ENCODE measurements at places on chromosomes 16 and 17.

- no peak for DNase-seq
These were observed 20.2 kb downstream of the ZFHX3 start for GRCh38 chr16:73027685-73028111.

- DNase-seq: peak; percentile 34
These were observed 24.0 kb downstream of the LIMD2 start for GRCh38 chr17:63675607-63676546.

DNA sequence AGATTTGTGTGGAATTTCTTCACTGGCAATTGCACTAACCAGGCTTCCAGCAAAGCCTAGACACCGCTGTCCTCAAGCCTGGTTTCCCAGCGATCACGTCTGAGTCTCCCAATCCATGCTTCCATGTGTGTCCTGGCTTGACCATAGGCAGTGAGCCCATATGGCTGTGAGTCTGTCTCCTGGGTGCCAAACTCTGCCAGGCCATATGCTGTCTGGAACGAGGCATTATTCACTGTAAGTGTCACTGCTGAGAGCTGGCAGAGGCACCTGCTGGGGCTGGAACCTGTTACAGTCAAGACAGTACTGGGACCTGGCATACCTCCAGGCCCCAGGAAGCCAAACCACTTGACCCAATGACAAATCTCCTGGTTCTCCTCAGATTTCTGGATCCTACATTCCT lies 60.4 kb downstream of the HS3ST2 start:
- DNase-seq: no peak

DNA sequence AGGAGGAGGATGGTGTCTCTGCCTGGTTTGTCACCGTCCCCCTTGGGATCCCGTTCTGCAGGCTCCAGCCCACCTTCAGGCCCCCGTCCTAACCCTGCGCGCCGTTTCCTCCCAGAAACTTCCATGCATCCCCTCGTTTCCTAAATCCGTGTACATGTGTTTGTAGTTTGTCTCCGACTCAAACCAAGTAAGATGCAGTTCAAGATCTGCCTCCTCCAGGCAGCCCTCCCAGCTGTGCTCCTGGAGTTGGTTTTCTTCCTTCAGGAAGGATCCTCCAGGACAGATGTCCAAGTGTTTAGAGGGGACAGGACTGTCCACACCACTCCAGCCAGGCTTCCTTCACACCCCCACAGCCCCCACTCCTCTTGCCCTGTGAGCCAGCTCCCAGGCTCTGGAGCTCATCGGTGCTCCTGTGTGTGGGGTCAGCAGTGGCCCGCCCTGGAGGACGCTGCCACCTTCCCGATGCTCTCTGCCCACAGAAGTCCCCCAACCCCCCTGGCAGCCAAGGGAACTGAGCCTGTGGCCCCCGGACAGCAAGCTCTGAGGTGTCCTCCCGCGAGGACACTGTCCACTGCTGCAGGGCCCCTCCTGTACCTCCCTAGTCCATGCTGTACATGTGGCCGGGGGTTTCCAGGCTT lies 11.3 kb downstream of the BAIAP2 start:
- DNase-seq: no peak
